ENCODE measurements at places on chromosomes 1 and 21.

- DNase-seq, result no peak
Observed at GRCh38 chr21:41750532-41751151, 16.2 kb downstream of the RIPK4 start.

DNA sequence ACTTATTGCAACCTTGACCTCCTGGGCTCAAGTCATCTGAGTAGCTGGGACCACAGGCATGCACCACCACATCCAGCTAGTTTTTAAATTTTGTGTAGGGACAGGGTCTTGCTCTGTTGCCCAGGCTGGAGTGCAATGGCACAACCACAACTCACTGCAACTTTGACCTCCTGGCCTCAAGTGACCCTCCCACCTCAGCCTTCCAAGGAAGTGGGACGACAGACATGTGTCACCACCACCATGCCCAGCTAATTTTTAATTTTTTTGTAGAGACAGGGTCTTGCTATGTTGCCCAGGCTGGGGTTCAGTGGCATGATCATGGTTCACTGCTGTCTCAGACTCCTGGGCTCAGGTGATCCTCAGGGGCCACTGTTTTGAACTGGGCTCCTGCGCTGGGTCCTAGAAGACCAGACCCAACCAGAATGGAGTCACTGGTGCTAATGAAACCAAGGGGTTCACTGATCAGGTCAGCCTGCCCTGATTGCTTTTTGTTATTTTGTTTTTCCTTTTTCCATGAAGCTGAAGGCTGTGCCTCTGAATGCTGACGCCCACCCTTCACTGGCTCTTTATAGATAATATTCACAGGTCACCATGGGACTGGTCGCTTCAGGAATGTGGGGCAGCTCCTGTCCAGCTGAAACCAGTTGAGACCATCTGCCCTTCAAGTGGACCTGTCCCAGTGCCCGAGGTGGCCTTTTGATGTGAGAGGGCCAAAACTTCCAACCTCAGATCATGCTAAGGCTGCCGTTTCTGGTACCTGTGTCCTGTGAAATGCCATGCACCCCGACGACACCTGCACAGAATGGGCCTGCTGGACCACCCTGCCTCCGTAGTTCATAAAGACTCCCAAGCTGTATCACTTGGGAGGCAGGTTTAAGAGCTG is 4.9 kb downstream of the TRIM17 start:
- DNase-seq, result no peak

GRCh38 chr1:50860256-50860655 is 99.8 kb downstream of the FAF1 start:
- no peak for DNase-seq

- no peak for DNase-seq
Observed at GRCh38 chr1:232263452-232263851, 366.5 kb downstream of the SIPA1L2 start.

DNA sequence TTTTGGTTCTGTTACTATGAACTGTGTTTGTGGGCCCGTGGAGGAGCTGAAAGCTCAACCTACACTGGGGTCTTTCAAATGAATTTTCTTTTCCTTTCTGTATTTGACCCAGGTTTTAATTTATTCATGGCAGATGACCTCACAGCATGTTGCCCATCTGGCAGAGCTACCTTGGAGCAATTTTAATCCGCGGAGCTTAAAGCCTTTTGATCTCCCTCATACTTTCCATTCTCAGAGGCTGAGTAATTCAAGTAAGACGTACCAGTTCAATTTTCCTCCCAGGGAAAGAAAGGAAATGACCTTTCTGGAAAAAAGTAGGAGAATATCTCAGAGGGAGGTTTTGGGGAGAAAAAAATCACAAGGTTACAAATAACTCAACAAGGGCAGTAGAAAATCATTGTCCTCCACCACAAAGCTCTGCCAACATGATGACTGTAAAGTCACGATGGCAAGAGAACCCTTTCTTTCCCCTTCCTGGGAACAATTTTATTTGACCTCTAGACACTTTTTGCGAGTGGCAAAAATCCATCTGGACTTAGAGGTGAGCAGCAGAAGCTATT is 21.6 kb upstream of the PCP4 start:
- DNase-seq, result no peak

- DNase-seq, result no peak
Observed at GRCh38 chr1:227244339-227245118, 73.8 kb downstream of the CDC42BPA start.

GRCh38 chr1:43962324-43962723 is 7.5 kb upstream of the DPH2 start:
- DNase-seq, result no peak

GRCh38 chr21:31254131-31254530 is 89.9 kb downstream of the TIAM1 start:
- DNase-seq, result no peak

DNA sequence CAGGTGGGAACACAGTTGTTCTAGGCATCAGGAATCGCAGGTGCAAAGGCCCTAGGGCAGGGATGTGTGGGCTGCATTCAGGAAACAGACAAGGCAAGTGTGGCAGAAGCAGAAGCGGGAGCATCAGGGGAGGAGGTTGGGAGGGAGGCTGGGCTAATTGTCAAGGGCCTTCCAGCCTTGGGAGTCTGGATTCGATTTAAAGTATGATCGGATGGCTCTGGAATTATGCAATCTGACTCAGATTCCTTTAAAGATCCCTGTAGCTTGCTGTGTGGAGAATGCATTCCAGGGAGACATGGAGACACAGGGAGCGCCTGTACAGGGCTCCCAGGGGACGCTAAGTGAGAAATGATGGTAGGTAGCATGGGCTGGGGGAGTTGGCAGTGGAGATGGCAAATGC is 86.5 kb downstream of the LACTBL1 start:
- DNase-seq, result no peak

- no peak for DNase-seq
Observed at GRCh38 chr1:29551123-29551936, 315.0 kb downstream of the PTPRU start.

DNA sequence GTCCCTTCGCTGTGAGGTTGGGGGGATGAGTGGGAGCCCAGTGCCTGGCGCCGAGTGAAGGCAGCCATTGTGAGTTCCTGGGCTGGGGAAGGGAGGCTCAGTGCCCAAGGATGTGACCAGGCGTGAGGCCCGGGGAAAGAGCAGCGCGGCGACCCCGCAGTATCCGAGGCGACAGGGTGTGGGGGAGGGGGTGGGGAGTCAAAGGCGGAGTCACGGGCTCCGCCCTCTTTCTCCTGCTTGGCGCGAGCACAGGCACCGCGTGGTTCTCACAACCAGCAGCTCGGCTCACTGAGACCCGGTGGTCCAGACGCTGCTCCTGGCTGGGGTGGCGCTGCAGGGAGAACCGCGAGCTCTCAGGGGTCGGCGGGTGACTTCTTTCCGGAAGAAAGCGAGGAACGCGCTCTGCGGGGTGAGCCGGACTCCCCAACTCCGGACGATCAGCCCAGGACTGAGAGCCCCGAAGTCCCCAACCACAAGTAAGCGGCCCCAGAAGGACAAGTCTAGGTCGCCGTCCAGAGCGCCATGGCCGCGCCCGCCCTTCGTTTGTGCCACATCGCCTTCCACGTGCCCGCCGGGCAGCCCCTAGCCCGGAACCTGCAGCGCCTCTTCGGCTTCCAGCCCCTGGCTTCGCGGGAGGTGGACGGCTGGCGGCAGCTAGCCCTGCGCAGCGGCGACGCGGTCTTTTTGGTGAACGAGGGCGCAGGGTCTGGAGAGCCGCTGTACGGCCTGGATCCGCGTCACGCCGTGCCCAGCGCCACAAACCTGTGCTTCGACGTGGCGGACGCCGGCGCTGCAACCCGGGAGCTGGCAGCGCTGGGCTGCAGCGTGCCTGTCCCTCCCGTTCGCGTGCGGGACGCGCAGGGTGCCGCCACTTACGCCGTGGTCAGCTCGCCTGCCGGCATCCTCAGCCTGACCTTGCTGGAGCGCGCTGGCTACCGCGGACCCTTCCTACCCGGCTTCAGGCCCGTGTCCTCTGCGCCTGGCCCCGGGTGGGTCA is at the start of gene HPDL:
HPDL (plus strand) TSS at position 269 of the 997 bp plus-strand sequence; CDS start at position 523, 254 bp downstream.
- no peak for DNase-seq

DNA sequence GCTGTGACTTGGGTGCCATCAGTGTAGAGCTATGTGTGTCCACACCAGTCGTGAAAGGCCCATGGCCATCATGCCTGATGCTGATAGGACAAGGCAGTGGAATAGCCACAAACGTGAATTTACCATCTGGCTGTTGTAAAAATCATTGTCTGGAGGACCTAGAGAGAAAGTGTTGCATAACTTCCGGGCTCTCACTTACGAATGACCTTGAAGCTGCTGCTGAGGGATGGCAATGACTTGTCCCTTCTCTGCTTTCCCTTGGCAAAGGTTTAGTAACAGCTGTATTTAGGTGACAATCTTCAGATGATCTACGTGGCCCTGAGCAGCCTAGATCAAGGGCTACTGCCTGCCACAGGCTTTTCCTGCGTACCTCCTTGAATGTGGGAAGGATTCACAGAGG is 5.8 kb downstream of the ATP1B1 start:
- no peak for DNase-seq

DNA sequence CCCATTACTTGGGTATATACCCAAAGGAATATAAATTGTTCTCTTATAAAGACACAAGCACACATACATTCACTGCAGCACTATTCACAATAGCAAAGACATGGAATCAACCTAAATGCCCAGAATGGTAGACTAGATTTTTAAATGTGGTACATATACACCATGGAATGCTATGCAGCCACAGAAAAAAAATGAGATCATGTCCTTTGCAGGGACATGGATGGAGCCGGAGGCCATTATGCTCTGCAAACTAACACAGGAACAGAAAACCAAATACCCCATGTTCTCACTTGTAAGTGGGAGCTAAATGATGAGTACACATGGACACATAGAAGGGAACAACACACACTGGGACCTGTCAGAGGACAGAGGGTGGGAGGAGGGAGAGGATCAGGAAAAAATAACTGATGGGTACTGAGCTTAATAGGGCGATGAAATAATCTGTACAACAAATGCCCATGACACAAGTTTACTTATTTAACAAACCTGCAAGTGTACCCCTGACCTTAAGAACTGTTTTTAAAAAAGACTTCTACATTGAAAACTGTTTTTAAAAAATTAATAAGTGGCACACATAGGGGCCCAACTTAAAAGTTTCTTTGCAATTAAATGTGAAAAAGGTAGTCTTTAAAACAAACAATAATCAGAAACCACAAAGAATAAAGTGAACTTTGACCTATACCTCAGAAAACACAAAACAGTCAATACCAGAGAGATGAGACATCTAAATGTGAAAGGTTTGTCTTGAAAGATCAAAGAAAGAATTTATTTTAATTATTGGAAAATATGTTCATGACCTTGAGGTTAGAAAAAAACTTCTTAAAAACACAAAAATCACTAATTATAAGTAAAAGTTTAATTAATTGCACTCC is 75.2 kb downstream of the CDC42BPA start:
- DNase-seq, result no peak

DNA sequence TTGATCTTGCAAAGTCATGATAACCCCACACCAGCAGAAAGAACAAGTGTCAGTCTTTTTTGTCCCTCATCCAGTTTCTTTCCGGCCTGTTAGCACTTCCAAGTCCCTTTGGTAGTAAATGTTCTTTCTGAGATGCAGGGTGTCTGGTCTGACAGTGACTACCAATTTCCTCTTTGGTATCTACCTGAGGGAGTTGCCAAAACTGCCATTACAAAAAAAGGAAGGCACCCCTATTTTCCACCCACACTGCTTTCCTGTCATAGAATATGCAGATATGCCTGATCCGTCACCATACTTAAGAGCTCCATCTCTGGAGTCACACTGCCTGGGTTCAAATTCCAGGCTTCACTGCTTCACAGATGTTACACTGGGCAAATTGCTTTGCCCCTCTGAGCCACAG is 72.4 kb downstream of the ZNF281 start:
- no peak for DNase-seq

DNA sequence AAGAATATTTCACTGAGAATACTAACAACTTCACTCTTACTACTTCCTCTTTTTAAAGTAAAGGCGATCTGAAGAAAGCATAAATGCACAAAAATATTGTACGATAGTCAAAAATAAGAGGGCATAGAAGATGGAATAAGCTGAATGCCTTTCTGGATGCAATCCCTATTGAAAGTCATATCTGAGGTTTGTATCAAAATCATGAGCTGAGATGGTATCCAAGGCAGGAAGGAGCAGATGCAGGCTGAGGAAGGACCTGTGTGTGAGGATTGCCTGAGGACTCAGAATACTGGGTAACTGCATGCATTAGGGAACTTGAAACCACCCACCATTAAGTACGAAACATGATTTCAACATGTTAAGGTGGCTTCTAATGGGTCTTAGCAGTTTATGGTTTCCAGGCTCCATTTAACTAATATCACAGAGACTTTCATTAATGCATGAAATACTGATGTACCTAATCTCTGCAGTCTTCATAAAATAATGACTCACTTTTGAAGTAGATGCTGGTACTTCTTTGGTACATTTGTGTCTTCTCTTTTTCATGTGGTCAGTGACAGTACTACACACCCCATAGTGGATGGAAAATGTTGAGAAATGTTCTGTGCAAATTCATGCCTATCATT is 29.6 kb upstream of the RGS1 start:
- DNase-seq, result no peak

GRCh38 chr1:61313906-61314422 is 231.6 kb downstream of the NFIA start:
- no peak for DNase-seq

- DNase-seq, result no peak
Observed at GRCh38 chr1:9553736-9554144, 14.5 kb downstream of the SLC25A33 start.

- DNase-seq, result no peak
Observed at GRCh38 chr1:197391303-197392226, 123.5 kb downstream of the CRB1 start.

DNA sequence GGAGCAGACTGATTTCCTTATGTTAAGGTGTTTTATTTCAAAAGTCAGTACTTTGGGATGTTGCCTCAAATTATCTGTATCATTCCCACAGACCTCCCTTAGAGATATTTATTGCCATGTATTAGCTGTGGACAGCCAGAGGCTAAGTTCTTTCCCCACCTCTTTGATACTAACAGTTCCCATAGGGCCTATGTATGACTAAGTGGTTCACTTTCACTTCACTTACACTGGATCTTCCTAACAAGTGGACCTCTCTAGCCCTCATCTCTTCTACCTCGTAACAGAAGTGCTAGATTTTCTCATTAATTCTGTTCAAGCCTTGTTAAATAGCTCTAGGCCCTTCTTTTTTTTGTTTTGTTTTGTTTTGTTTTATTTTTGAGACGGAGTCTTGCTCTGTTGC is 6.2 kb downstream of the TRAF5 start:
- no peak for DNase-seq

GRCh38 chr1:228937851-228938536 is 202.7 kb downstream of the RHOU start:
- no peak for DNase-seq

DNA sequence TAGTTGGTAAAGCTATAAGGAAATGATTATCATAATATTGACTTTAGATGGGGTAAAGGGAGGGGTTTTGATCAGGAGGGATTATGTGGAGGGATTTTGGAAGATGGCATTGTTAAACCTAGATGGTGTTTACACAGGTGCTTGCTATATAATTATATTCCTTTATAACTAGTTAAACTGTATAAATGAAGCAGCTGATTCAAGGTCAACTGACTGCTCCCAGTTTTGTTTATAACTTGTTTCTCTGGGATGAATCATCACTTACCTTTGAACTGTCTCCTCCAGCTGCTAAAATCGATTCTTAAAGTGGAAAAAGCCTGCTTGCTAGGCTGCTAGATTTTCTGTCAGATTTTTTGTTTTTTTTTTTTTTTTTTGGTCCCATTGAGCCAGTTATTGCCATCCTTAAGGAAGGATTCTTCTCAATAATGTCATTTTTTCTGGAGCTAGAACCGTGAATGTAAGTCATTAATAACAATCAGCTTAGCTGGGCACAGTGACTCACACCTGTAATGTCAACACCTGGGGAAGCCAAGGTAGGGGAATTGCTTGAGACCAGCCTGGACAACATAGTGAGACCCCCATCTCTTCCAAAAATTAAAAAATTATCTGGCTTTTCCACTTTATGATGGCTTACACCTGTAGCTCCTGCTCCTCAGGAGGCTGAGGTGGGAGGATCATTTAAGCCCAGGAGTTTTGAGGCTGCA is 153.2 kb downstream of the PIK3R3 start:
- DNase-seq, result no peak
